ENCODE measurements at places on chromosomes 1 and 21. TPM values are rescaled to one million over a fixed set of nuclear protein-coding genes. Genes with fewer than 3 reads are reported as not detected.

Gene PDC
- total RNA-seq = not detected

Gene CD34
- 0.83 TPM for total RNA-seq

Gene CHML
- 13.5 TPM for total RNA-seq

Gene TOE1
- total RNA-seq = 19.8 TPM

Gene SNX7
- 0.47 TPM for total RNA-seq

Gene F11R
- 18.7 TPM for total RNA-seq

Gene SDE2
- 34.5 TPM for total RNA-seq

Gene SPRR2G
- not detected for total RNA-seq

Gene KCND3
- not detected for total RNA-seq

Gene ADAMTS5
- total RNA-seq = not detected

Gene NUP133
- total RNA-seq = 47.0 TPM

Gene CLCA4
- total RNA-seq = not detected

Gene KIF2C
- 0.68 TPM for total RNA-seq

Gene ZMYND12
- 1.3 TPM for total RNA-seq

Gene FCAMR
- not detected for total RNA-seq

Gene SV2A
- total RNA-seq = 3.1 TPM

Gene VTCN1
- not detected for total RNA-seq

Gene BEST4
- 1.2 TPM for total RNA-seq
